ENCODE measurements at places on chromosomes 7 and 10. TPM values are rescaled to one million over a fixed set of nuclear protein-coding genes. Genes with fewer than 3 reads are reported as not detected.

FAM25G gene
- total RNA-seq, result not detected

NPY4R2 gene
- total RNA-seq, result not detected

KMT2C gene
- 29.3 TPM for total RNA-seq

GNAI1 gene
- 15.0 TPM for total RNA-seq

PPP1R3C gene
- 0.13 TPM for total RNA-seq

CRPPA gene
- total RNA-seq, result 1.2 TPM

SPDYE1 gene
- not detected for total RNA-seq

TEX36 gene
- total RNA-seq, result not detected

ACSL5 gene
- total RNA-seq, result 59.9 TPM

SLC26A3 gene
- total RNA-seq, result not detected

SPDYE11 gene
- not detected for total RNA-seq

KCNK18 gene
- not detected for total RNA-seq

ZNF25 gene
- 5.2 TPM for total RNA-seq

DLX5 gene
- total RNA-seq, result not detected

TACR2 gene
- total RNA-seq, result 0.63 TPM

STMP1 gene
- total RNA-seq, result 5.7 TPM

NEUROG3 gene
- not detected for total RNA-seq

CFTR gene
- total RNA-seq, result not detected

HYCC1 gene
- total RNA-seq, result 36.0 TPM

SYT15 gene
- 0.39 TPM for total RNA-seq

NUP205 gene
- total RNA-seq, result 35.5 TPM

WNT8B gene
- under 0.01 TPM for total RNA-seq

CPA5 gene
- total RNA-seq, result not detected

SPDYE8 gene
- not detected for total RNA-seq

VPS37D gene
- total RNA-seq, result 3.8 TPM

PTPRE gene
- 240 TPM for total RNA-seq

ATRNL1 gene
- total RNA-seq, result 0.77 TPM

KIF11 gene
- total RNA-seq, result 18.5 TPM

PPP1R3A gene
- total RNA-seq, result not detected

GJD4 gene
- not detected for total RNA-seq

ZNF394 gene
- 19.4 TPM for total RNA-seq

RET gene
- 2.9 TPM for total RNA-seq

CDNF gene
- total RNA-seq, result 0.38 TPM

LBX1 gene
- not detected for total RNA-seq

ASZ1 gene
- not detected for total RNA-seq
